ENCODE measurements at places on chromosomes 1 and 21. TPM values are rescaled to one million over a fixed set of nuclear protein-coding genes. Genes with fewer than 3 reads are reported as not detected.

Gene ICOSLG
- total RNA-seq: 0.13 TPM

Gene ITSN1
- total RNA-seq: 43.3 TPM

Gene LAPTM5
- total RNA-seq: 0.44 TPM

Gene ARHGEF16
- total RNA-seq: 0.25 TPM

Gene LORICRIN
- not detected for total RNA-seq

Gene STIL
- total RNA-seq: 8.1 TPM

Gene VSIG8
- under 0.01 TPM for total RNA-seq

Gene MTARC1
- total RNA-seq: 1.1 TPM

Gene KPRP
- not detected for total RNA-seq

Gene PIK3R3
- 9.4 TPM for total RNA-seq

Gene SLC1A7
- total RNA-seq: 0.13 TPM

Gene NBPF9
- total RNA-seq: 15.6 TPM
